ENCODE measurements at places on chromosomes 1 and 21.
A peak's percentile ranks its signal among the peaks of the same experiment; 100 is the strongest.

GRCh38 chr1:78297836-78298235 lies 192.9 kb upstream of the PTGFR start:
- DNase-seq, result no peak

DNA sequence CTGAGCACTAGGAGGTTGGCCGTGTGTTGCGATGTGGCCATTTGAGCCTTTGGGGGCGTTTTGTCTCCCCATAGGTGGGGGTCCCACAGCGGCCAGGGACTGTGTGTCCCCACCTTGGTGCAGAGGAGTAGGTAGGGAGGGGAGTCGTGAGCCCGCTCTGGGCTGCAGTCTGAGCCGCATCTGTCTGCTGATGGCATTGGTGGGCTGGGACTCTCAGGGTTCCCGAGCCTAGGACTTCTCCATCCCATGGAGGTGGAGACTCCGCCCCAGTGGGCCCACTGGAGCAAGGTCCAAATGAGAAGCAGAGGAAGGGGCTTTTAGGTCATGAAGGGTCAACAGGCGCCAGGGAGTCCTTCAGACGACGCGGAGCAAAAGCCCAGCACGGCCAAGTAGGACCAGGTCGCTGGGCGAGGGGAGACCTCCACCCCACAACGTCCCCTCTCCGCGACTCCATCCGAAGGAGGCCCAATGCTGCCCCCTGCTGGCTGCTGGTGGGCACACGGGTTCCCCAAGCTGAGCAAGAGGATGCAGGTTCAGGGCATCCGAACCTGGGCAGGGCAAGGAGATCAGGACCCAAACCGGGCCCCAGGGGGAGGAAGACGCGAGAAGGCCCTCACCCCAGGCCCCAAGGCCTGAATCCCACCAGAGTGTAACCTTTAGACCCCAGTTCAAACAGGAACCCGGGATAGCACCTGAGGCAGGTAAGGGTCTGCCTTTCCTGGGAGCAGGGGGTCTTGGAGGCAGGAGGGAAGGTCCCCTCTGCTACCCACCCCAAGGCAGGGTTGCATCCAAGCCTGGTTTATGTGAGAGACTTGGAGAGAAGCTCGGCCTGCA lies 14.9 kb downstream of the TTC34 start:
- DNase-seq, result peak; percentile 0

DNA sequence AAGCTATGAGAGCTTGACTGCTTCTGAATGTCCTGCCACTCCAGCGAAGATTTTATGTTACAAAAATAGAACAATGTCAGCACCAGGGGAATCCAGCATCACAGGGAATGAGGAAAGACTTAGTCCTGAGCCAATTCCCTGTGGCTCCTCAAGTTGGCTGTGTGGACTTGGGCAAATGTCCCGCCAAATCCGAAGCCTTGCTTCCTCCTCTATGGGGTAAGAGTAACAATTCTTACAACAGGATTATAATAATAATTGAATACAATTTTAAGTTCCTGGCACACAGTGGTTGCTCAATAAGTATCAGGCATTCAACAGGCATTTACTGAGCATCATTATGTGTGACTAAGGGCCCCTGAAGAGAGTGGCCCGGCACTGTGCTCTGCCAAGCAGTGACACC lies 44.4 kb downstream of the STPG1 start:
- DNase-seq, result no peak

- DNase-seq, result no peak
These were observed 73.7 kb downstream of the S1PR1 start for GRCh38 chr1:101310506-101310905.

GRCh38 chr1:201190624-201191051 lies at the start of gene IGFN1:
Gene IGFN1 (plus strand): TSS chr1:201190824. CDS start chr1:201193294, 2,470 bp downstream.
- no peak for DNase-seq

DNA sequence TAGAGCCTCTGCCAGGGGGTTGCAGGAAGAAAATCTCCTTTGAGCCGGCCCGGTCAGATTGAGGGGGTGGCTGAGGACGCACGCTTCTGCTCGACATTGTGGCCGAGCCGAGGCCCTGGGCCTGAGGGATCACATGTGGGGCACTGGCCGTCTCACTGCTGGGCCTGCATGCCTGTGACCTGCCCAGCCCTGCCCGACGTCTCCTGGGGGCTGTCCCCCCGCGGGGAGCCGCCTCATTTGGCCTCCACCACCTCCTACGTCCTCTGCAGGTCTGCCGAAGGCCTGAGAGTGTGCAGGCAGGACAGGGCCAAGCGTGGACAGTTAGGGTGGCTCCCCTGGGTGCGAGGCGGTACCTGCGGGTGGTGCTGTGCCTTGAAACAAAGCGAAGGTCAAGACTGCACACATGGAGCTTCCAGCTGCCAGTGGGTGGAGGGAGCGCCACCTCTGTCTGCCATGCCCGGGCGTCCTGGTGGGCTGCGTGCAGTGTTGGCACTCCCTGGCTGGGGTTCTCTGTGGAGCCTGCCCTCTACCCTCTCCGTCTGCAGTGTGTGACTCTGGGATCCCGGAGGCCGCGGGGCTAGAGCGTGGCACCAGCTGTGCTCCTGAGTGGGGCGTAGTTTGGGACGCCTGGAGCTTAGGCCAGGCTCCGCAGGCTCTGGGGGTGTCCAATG lies 51.7 kb downstream of the PCNT start:
- no peak for DNase-seq

GRCh38 chr1:149977345-149977744 lies 33.2 kb downstream of the OTUD7B start:
- DNase-seq, result no peak

Measured in AML-193 (cell line).